ENCODE measurements at places on chromosomes 2 and 18. TPM values are rescaled to one million over a fixed set of nuclear protein-coding genes. Genes with fewer than 3 reads are reported as not detected.

- no peak for DNase-seq
Observed at GRCh38 chr18:4293337-4293736, 161.8 kb downstream of the DLGAP1 start.

DNA sequence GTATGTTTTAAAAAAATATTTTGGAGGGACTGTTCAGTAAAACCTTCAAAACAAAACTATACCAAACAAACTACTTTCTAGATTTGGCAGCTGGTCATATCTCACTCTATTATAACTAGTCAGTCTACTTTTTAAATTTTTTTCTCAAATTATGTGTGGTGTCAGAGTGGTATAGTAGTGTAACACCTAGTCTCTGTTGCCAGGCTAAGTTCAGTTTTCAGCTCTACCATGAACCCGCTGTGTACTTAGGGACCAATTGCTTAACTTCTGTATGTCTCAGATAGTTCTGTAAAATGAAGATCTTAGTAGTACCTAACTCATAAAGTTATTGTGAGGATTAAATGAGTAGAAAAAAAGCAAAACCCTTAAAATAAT is 54.3 kb downstream of the GPD2 start:
- DNase-seq: no peak

DNA sequence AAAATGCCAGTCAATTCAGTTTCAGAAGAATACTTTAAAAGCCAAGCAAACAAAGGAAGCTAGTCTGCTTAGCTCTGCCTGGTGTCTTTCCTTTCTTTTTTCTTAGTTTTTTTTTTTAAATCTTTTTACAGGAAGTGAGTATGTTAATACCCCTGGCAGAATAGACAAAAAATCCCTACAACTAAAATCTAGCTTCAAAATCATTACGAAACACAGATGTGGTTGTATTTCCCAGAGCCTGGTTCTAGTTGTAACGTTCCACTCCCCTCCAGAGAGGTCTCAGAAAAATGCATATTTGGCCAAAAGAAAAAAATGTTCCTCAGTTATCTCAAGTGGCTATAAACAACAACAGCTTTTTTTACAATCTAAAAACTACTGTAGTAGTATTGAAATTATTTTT is 202.1 kb upstream of the RND3 start:
- no peak for DNase-seq

DNA sequence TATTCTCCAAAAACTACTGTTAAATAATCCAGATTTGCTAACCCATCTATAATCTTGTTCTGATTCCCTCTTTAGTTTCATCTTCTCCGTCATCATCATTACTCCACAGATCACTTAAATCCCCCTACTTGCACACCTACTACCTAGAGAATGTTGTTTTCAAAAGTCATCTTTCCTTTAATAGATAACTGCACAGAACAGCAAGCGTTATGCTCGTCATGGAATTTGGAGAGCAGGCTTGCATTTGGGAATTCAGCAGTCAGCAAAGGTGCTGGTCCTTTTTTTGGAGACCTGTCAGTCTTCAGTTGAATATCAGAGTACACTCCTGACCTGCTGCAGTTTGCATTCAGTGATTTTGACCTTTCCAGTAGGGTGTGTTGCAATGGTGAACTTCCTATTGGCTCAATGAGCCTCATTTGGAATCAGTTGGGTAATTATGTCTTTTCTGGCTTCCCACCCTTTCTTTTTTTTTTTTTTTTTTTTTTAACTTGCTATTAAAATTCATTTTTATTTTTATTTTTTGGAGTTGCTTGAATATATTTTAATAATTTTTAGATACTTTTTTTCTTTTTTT is 110.6 kb downstream of the HNRNPLL start:
- DNase-seq: no peak

DNA sequence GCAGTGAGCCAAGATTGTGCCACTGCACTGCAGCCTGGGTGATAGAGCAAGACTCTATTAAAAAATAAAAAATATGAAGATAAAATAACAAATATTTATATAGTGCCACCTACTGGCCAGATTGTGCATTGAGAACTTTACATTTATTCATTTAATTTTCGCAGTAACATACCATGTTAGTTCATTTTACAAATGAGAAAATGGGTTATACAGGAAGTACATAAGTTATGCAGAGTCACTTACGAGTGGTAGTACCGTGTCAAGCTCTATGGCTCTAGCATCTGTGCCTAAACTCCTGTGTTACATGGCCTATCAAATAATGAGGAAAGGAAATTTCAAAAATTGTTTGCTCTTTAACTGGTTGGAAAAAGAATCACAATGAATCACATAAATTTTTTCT is 27.9 kb downstream of the RIF1 start:
- no peak for DNase-seq

DNA sequence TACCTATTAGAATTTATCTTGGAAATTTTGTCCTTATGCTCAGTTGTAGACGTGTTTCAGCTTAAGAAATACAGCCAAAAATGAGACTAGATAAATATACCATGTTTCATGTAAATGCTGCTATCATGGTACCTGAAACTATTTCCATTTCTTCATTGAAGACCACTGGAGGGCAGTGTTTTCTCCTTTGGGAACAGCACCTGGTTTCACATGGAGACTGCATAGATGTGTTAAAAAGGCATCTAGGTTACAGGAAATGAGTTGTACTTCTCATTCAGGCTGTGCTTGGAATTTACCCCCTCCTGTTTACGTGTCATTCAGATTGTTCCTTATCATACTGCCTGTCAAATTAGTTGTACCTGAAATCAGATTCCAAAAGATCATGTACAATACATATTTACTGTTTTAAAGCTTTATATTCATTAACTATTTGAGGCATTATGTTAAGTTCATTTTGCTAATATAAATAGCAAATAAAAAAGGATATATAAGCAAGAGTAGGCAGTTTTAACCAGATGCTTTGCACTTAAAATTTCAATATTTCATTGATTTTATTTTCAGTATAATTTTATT is 57.3 kb upstream of the PSMD14 start:
- DNase-seq: no peak

GRCh38 chr2:170122883-170123547 is 54.9 kb upstream of the MYO3B start:
- DNase-seq: no peak

- no peak for DNase-seq
Observed at GRCh38 chr2:20366672-20367116, 16.1 kb upstream of the PUM2 start.

- DNase-seq: no peak
Observed at GRCh38 chr2:206572725-206573124, 69.6 kb upstream of the FAM237A start.

DNA sequence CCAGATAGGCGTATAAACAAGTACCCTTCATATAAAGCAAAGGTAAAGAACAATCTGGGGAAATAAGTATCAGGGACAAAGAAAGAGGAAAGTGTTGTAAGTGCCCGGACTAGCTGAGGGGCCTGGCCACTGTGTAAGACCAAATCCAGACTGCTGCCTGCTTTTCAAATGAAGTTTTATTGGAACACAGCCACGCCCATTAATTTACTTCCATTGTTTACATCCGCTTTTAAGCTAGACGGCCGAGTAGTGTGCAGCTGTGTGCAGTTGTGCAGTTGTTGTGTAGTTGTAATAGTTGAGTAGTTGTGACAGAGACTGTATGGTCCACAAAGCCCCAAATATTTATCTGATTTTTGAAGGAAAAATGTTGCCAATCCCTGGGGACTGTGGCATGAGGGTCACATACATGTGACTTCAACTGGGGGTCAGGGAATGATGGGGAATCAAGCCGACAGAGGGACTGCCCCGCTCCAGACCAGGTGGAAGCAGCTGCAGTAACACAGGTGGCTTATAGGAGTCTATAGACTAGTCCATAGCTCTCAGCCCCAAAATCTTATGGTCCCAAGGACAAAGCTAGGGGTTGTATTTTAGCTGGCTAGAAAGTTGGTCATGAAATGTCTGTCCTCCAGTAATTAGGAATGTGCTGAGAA is 30.0 kb downstream of the FHL2 start:
- no peak for DNase-seq

- no peak for DNase-seq
Observed at GRCh38 chr2:28552045-28552823, 56.4 kb downstream of the PLB1 start.

DNA sequence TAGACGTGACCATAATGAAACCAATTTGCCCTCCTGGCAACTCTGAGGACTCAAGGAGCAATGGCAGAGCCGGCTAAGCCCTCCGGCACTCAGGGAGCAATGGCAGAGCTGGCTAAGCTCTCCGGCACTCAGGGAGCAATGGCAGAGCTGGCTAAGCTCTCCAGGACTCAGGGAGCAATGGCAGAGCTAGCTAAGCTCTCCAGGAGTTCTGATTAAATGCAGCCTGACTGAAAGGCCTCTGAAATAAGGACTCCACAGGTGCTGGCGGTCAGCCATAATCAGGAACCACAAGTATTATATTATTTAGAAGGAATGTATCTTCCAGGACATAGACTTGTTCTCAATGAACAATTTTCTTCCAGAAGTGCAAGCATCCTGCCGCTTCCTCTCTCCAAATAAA is 65.2 kb downstream of the C2orf76 start:
- no peak for DNase-seq

The CDCA7 gene
- 0.34 TPM for polyA plus RNA-seq

The ZDBF2 gene
- polyA plus RNA-seq: 0.90 TPM

The RSAD2 gene
- 4.3 TPM for polyA plus RNA-seq

The COBLL1 gene
- 39.7 TPM for polyA plus RNA-seq

The SH3RF3 gene
- 1.7 TPM for polyA plus RNA-seq
